ENCODE measurements at places on chromosomes 4 and X.

- DNase-seq: no peak
These were observed 1.4 kb upstream of the SERPINA7 start for GRCh38 chrX:106039920-106040319.

DNA sequence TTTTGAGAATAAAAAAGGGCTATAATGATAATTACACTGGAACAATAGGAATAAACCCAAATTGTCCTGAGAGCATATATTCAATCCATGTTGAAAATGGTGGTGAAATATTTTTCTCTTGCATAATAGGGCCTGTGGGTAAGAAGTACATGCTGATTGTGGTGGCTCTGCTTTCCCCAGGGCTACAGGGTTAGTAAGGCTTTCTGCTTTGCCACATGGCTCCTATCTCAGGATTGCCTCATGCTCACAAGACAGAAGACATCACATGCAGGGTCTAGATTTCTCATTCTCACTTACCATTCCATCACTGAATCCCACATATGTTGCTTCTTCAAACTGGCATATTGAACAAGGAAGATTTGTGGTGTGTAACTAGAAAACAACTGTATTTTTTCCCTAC lies 12.4 kb upstream of the VEGFC start:
- no peak for DNase-seq

DNA sequence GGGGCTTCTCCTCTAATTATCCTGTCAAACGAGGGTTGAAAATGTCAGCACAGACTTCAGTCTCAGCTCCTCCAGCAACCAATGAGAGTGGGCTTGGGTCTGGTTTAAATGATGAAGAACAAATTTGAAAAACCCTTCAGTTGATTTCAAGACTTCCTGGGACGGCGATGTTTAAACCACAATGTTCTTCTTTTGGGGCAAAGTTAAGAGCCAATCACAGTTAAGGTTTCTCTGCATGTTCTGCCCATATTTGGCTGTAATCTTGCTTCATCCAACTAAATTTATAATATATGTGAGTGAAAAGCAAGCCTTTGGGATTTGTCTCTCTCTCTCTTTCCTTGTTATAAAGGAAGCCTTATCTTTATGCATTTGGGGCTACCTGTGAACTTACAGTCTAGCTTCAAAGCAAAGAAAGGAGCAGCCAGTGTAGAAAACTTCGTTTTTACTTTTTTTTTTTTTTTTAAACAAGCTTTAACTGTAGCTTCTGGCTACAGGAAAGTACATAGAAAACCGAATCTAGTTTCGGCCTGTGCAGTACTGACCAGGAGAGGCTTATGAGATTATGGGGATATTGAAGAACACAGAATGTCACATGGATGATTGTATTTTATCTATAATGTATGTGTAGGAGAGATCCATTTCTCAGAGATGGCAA lies 46.8 kb upstream of the FAM9C start:
- DNase-seq: no peak

DNA sequence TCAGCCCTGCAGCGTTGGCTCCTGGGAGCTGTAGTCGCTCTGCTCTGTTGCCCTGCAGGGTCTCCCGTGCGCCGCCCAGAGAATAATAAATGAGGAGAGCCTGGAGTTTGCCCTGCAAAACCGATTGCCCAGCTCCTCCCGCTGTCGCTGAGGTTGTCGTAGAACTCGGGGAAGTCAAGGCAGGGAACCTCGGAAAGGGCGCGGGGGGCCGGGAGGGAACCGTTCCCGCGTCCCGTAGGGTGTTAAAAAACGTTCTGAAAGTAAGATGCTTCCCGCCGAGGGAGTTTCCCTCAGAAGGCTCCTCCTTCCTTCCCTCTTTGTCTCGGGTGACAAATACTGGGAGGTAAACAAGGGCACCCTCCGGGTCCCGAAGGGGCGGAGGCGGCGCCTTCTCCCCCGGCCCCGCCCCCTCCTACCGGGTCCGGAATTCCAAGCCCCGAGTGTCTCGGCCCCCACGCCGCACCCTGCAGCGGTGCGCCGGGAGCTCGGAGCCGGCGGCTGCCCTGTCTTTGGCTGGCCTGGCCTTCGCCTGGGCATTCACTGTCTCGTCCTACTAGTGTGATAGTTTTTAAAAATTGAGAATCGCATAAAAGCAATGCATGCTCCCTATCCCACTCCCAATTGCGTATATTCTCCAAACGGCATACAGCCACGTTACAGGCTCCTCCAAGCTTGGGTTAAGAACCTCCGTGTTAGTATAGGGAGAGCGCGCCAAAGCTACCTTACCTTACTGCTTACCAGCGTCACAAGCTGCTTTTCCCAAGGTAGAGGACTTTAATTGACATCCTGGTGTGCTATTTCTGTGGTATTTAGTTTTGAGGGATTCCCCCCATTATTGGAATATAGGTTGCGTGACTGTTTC lies 964 bp upstream of the HMGB2 start:
- peak; percentile 84 for DNase-seq

GRCh38 chr4:95541889-95542607 lies 6.7 kb downstream of the UNC5C start:
- DNase-seq: no peak

GRCh38 chr4:184156163-184156920 lies 61.3 kb downstream of the ENPP6 start:
- DNase-seq: no peak

DNA sequence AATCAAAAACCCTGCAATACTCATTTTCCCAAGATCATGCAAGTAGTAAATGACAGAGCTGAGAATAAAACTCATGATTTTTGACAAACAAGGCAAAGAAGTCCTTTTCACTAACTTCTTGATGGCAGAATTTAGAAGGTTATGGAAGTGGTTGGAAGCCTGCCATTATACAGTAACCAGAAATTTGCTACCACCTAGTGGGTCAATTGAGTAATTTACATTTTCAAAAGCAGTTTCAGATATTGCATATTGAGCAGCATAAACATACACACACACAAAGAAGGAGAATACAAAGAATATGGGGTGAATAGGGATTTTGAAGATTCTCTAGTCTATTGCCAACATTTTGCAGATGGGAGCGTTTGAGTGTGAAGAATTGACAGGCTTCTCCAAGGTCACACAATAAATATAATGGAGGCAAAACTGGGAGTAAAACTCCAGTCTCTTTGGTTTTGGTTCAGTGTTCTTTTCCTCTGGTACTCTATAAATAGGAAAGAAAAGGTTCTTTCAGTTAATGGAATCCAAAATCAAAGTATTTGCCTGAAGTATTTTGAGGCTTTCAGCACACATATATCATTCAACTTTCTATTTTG lies 70.2 kb downstream of the GC start:
- peak; percentile 37 for DNase-seq

DNA sequence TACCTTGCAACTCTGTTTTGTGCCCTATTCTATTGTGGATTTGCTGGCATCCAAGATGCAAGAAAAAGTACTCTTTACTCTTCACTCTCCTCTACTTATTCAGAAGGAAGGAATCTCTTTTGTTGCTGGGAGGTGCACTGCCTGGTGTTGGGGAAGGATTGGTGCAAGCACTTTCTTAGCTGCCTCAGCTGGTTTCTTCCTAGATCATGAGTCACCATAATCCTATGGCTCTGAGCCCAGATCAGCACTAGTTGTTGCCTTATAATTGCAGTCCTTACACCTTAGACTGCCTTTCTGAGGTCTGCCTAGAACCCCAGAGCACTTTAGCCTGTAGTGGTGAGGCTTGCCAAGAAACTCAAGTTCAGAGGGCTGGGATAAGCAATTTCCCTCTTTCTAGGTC lies 37.0 kb upstream of the CT83 start:
- no peak for DNase-seq

GRCh38 chrX:130260316-130260715 lies 8.4 kb downstream of the ZNF280C start:
- DNase-seq: no peak
